CD4-positive, alpha-beta T cell treated with Interleukin-21 for 1 hour (primary cell): ENCODE measurements at places on chromosomes 6 and 20.

- no peak for DNase-seq
Measured at GRCh38 chr20:47205577-47206123, 150.8 kb downstream of the ZMYND8 start.

- DNase-seq: no peak
Measured at GRCh38 chr6:105902401-105903031, 183.6 kb upstream of the PRDM1 start.

GRCh38 chr6:99490608-99491007 lies 24.6 kb downstream of the USP45 start:
- peak; percentile 36 for DNase-seq

DNA sequence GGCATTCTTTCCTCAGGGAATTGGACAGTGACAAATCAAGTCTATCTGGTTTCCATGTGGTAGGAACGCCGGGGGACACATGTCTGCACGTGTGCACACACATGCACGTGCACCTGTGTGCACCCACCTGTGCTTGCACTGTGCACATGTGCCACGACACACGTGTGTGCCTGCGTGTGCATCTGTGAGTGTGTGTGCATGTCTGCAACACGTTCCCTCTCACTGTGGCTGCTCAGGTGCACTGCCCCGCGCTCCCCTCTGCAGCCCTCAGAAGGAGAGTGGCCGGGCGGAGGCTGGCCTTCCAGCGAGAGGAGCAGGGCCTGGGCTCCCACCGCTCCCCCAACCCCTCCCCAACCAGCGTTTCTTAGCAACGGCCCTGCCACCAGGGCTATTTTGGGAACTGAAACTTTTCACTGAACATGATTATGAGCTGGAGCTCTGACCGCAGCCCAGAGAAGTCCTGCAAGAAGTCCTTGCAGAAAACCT lies 147.8 kb downstream of the PHACTR3 start:
- DNase-seq: peak; percentile 15

- DNase-seq: no peak
Measured at GRCh38 chr6:122268394-122268793, 131.1 kb upstream of the HSF2 start.

- DNase-seq: peak; percentile 44
Measured at GRCh38 chr6:137879885-137880745, 13.1 kb downstream of the TNFAIP3 start.

DNA sequence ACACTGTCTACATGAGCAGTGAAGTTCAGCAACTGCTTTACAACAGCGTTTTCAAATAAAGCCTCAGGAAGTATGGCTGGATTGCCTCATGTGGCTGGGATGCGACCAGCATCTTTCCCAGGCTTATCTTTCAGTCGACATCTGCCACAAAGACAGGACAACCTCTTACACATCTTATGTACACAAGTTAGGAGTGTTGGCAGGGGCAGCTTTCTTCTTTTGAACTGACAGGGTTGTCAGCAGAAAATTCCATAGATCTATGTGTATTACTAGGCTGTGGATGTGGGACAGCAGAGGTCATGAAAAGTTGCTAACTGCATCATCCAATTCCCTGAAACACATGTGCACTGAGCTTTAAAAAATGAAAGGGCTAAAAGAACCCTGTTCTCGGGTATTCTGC lies 48.1 kb downstream of the PLAGL1 start:
- no peak for DNase-seq

GRCh38 chr6:6007366-6008088 lies 802 bp upstream of the NRN1 start:
- no peak for DNase-seq

GRCh38 chr6:35419417-35419816 lies 32.7 kb upstream of the FANCE start:
- DNase-seq: no peak

- DNase-seq: no peak
Measured at GRCh38 chr6:148082044-148082443, 260.6 kb upstream of the SASH1 start.

- DNase-seq: no peak
Measured at GRCh38 chr20:41956338-41957074, 338.3 kb upstream of the CHD6 start.

DNA sequence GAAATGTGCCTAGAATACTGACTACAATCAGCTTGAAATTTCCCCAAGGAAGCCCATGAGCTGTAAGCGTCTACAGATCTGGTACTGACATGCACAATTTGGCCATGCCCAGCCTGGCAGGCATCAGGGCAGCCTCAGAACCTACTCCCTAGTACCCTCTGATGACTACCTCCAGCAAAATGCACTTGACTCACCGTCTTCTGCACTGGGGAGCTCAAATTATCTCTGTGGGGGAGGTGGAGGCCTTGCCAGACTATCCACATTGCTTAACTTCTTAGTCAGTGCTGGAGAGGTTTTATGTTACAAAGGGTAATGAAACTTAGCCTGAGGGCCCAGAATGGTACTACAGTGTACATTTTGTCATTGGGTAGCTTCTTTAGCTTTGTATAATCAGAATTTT lies 126.0 kb upstream of the ADGRF1 start:
- DNase-seq: no peak

DNA sequence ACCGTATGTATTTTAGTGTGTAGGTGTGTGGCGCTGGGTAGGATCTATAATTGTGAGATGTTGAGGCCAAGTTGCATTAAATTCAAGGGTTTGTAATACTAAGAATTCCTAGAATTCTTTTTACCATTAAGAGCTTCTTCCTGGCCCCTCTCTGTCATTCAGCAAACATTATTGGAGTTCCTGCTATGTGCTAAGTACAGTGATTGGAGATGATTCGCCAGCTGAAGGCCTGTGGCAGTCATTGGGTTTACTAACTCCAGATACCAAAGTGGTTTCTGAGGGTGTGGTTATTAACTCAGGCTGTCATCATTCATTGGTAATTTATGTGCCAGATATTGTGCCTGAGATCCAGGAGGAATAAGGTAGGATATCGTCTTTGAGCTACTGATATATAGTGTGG lies 167.1 kb downstream of the LAMA2 start:
- no peak for DNase-seq

DNA sequence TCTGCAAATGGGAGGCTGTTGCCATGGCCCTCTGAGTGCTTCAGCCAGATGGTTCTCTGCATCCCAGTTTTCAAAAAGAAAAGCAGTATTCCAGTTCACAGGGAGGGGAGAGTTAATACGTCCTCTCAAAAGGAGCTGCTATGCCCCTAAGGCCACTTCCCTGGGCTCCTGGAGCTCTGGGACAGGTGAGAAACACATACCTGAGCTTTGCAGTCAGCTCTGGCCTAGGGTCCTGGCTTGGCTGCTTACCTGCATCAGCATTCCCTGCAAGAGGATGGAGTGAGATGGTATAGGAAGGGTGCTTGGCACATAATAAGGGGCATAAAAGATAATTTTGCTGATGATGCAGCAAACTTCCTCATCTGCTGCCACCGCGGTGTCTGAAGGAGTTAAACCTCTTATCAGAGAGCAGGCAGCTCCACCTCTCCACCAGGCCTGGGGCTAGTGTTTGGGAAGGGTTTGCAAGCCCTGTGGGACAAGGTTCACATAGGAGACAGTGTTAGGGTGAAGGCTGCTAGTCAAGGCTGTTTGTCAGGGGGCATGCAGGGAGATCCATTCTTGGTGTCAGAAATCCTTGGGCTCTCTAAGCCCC lies 62.7 kb downstream of the SLC24A3 start:
- no peak for DNase-seq

DNA sequence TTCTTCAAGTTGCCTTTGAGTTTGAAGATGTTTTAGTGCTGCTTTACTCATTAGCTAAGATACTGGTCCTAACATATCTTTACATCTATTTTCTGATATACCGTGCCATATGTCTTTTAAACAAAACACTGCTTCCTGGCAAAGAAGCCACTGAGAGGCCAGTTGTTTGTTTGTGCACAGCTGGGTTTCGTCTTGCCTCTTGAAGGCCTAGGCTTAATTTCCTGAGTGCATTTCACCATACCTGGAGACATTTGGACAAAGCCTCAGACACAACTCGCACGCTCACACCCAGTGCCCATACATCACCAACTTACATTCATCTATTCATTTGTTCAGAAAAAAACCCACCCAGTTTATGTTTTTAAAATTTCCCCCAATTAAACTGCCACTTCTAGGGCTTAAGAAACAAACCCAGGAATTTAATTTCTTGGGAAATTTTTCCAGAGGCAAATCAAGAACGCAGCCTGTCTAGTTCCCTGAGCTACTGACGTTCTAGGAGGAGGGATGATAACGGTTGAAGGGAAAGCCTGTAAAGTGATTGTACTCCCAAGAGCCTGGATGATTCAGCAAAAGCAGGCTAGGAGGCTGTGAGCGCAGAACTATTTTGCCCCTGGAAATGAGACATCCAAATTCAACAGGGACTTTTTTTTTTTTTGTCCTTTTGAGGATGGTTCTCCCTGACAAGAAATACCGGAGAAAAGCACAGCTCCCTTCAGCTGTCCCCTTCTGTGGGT lies 77.7 kb downstream of the OLIG3 start:
- DNase-seq: no peak

GRCh38 chr6:106272287-106272686 lies 53.3 kb downstream of the ATG5 start:
- DNase-seq: no peak

DNA sequence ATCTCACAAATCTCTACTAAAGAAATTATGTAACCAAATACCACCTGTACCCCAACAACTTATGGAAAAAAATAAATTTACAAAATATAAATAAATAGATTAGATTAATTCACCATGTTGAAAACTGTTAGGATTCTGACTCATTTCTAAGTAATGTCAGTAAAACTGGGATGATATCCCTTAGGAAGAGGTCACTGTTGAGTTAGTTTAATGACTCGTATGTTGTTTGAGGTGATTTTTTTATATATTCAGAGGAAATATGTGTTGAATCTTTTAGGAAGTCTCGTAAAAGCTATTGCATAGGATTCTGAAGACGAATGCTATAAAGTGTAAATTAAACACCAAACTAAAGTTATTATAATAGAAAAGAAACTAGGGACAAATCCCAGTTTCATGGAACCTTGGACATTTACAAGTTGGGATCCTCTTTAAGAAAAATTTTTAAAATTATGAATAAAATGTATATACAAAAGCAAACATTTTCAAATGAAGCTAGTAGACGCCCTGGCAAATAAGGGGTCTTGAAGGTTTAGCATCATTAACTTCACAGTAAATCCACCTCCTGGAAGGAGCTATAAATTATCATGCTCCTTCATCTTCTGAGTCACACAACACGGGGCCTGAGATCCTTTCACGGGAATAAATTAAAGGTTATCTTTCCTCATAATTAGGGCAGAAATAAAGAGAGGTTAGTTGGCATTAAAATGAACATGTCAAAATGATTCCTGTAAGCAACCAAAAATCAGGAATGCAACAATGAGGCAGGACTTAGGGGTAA lies 37.0 kb upstream of the POU3F2 start:
- no peak for DNase-seq

DNA sequence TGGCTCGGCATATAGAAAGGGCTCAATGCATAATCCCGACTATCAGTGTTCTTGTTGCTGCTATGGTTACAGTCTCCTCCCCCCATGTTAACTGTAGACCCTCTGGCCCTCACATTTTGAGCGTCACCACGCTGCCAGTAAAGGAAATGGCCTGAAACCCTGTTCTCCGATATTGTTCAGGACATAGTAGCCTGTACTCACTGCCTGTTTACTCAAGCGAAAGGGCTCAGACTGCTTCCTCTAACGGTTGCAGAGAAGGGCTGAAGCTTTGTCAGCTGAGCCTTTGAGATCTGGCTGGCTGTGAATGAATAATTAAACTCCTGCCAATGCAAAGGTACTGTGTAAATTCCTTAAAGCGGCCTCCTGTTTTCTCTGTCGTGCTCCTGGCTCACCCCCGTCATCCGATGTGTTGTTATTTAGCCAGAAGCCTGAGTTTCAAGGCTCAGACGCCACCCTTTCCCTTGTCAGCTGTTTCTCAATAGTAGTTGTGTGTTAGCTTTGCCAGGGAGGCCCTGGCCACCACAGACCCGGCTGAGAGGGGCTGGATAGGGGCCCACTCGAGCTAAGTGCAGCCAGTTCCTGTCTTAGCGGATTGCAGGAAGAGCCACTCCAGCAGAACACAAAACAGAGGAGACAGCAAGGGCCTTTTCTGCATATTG lies 31.2 kb upstream of the RALGAPA2 start:
- DNase-seq: no peak

DNA sequence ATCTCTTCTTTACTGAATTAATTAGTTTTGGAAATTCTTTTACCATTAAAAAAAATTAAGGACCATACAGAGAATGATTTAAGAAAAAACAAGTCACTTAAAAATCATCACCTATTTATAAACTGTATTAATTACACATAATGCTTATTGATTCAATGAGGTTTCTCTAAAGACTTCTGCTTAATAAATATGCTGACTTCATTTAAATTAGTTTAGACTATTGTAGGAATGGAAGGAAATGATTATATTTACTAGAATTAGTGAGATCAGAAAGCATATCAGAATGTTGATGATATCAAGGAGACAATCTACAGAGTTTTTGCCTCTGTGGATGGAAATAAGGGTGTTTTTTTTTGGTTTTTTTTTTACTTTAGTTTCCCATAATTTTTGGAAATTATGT lies 34.6 kb upstream of the SMIM28 start:
- DNase-seq: no peak
